ENCODE measurements at places on chromosomes 11 and 22. TPM values are rescaled to one million over a fixed set of nuclear protein-coding genes. Genes with fewer than 3 reads are reported as not detected.

- peak overlapping the region; percentile 15 for H3K4me3 ChIP-seq
- peaks cover 27% of the 10 kb centered on the region for H3K4me1 ChIP-seq
- DNase-seq: no peak
- no peaks in the 10 kb centered on the region for H3K36me3 ChIP-seq
- no peaks in the 10 kb centered on the region for H3K27me3 ChIP-seq
Measured at GRCh38 chr22:41847300-41847699, 14.4 kb downstream of the SREBF2 start.

Gene LMO2
- 2.7 TPM for total RNA-seq

Gene MUC5AC
- not detected for total RNA-seq

Gene HEPHL1
- total RNA-seq: not detected

- no peak for DNase-seq
- peaks cover 10% of the 10 kb centered on the region for H3K36me3 ChIP-seq
- H3K27me3 ChIP-seq: no peaks in the 10 kb centered on the region
- H3K4me1 ChIP-seq: no peaks in the 10 kb centered on the region
Measured at GRCh38 chr11:59584294-59584693, 31.3 kb downstream of the OSBP start.

Gene RAB38
- 0.76 TPM for total RNA-seq

All from glutamatergic neuron (in vitro differentiated cells).